NCI-H526 treated with DMSO at 0.1 percent for 48 hours (cell line): ENCODE measurements at places on chromosomes 3 and 15.

DNA sequence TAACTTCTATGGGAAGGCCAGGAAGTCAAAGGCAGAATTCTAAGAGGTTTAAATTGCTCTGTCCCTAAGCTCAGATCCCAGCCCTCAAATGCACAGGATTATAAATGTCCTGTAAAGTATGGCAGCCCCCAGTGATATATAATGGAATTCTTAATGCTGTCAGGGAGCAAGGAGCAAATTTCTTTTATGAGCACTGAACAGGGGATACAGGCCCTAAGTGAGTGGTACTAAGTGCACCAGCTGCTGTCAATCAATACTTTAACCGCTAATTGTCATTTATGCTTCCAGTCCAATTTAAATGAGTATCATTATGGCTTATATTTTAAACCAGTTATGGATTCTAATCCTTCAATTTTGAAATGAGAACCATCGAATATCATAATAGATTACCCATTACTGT is 4.7 kb downstream of the SLC9A9 start:
- no peak for DNase-seq

- DNase-seq: no peak
Observed at GRCh38 chr15:101126618-101127505, 125.0 kb downstream of the CHSY1 start.

- no peak for DNase-seq
Observed at GRCh38 chr3:43872301-43872700, 181.6 kb downstream of the ABHD5 start.

- DNase-seq: no peak
Observed at GRCh38 chr3:100753846-100754245, 44.6 kb downstream of the TFG start.

GRCh38 chr3:108513961-108514360 is 3.6 kb upstream of the MYH15 start:
- no peak for DNase-seq

DNA sequence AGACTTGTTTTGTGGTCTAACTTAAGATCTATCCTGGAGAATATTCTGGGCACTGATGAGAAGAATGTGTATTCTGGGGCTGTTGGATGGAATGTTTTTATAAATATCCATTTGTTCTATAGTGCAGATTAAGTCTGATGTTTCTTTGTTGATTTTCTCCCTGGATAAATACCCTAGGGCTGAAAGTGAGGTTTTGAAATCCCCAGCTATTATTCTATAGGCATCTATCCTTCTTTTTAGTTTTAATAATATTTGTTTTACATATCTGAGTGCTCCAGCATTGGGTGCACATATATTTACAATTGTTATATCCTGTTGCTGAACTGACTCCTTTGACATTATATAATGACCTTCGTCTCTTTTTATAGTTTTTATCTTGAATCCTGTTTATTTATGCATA is 42.9 kb downstream of the GALK2 start:
- DNase-seq: no peak

- DNase-seq: no peak
Observed at GRCh38 chr3:20147361-20147760, 38.6 kb downstream of the SGO1 start.

DNA sequence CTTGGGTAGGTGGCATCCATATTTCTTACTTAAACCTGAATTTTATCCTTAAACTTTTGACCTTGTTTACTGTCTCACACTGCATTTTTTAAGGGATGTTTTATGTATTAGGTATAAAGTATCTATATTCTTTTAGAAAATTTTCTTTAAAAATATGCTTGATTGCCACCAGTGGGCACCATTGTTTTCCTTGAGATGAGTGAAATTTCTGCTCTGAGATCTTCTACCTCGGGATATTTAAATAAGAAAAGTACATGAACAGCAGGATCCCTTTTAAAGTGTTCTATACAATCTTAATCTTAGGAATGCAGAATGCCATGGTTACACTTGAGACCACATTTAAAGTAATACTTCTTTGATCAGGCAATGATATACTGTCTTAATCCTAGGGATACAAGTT is 108.7 kb downstream of the SLMAP start:
- DNase-seq: no peak

GRCh38 chr3:123076496-123077418 is 9.9 kb downstream of the PDIA5 start:
- no peak for DNase-seq

GRCh38 chr3:181932039-181932438 is 220.3 kb downstream of the SOX2 start:
- DNase-seq: no peak

DNA sequence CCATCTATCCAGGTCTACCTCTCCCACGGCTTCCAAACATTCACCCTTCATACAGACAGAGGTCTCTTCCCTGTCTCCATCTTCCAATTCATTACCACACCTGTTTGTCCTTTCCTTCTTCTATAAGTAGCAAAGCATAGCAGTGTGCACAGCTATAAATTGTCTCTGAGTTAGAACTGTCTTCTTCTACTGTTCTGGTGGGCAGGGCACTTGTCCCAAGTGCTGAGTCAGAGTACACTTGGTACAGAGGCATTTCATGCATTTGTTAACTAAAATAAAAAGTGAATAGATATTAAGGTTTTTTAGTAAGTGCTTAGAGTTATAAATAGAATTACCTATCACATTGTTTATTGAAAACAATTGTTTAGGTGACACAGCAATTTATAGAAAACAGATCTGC is 150.1 kb upstream of the CCDC54 start:
- DNase-seq: no peak

DNA sequence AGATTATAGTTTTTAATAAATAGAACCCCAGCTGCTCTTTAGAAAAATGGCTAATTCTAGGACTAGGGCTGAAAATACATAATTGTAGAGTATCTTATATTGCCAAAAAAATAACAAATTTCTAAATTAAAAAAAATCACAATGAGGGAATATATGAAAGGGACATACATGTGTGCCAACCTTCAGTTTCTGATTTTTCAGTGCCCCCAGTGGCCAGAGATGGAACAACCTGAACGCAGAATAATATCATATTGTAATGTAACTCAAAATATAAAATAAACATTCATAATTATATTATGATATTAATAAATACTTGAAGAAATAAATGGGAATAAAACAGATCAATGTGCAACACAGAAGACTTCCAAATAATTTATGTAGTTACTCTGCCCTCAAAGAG is 460.5 kb downstream of the ZNF385D start:
- DNase-seq: no peak

DNA sequence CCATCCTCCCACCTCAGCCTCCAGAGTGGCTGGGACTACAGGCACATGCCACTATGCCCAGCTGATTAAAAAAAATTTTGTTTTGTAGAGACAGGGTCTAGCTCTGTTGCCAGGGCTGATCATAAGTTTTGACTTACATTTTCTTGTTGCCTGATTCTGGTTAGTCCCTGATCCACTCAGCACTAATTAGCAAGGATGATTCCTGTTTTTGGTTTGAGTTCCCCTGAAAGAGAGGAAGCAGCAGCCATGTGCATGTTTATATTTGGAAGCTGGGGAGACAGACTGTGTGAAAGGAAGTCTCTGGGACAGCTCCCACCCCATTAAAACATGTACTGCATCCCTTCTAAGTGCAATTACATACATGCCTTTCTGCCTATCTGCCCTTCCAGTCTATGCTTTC is 3.6 kb upstream of the NCK1 start:
- no peak for DNase-seq

DNA sequence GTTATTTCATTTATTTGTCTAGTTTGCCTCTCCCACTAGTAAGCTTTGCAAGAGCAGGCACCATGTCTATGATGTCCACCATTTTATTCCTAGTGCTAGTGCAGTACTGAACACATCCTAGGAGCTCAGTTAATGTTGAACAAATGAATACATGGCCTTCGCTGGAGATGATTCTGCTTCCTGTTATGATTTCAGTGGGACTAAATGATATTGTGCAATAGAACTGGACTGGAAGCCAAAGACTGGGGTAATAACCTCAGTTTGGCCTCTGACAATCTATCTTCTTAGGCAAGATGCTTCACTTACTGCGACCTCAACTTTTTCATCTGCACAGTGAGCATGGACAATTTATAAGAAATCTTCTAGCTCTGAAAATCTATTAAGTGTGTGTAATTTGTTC is 191.3 kb downstream of the ADAMTSL3 start:
- no peak for DNase-seq

DNA sequence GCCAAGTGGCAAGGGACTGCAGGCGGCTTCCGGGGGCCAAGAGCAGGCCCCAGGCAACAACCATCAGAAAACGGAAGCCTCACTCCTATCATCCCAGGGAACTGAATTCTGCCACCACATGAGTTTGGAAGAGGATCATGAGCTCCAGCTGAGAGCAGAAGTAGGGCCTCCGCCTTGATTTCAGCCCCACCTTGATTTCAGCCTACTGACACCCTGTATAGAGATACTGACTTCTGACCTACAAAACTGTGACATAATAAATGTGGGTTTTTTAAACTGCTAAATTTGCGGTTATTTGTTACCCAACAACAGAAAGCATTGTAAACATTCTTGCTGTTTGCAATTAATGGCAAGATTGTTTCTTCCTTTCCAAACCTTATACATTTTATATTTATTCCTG is 21.6 kb upstream of the RARRES1 start:
- no peak for DNase-seq

DNA sequence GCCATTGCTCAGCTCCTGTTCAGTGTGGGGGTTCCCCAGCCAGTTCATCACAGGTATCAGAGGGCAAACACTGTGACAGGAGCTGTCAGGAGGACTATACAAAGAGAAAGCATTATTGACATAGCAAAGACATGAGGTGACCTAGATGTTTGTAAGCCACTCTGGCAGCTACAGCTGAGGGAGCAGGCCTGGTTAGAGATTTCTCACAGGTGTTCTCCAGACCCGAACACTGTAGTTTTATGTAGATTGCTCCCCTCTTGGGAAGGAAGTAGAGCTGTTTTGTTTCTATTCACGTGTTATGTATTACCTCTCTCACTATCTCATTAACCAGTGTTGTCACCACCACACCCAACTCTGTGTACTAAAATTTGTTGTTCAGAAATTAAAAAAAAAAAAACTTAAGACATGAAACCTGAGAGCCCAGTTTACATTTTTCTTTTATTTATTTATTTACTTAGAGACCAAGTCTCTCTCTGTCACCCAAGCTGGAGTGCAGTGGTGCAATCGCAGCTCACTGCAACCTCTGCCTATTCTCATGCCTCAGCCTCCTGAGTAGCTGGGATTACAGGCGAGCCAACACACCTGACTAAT is 123.7 kb downstream of the RBPMS2 start:
- peak; percentile 39 for DNase-seq

GRCh38 chr3:49428752-49429080 is 408 bp downstream of the NICN1 start:
- DNase-seq: peak; percentile 38

- no peak for DNase-seq
Observed at GRCh38 chr15:101597360-101597928, 54.7 kb downstream of the TM2D3 start.

DNA sequence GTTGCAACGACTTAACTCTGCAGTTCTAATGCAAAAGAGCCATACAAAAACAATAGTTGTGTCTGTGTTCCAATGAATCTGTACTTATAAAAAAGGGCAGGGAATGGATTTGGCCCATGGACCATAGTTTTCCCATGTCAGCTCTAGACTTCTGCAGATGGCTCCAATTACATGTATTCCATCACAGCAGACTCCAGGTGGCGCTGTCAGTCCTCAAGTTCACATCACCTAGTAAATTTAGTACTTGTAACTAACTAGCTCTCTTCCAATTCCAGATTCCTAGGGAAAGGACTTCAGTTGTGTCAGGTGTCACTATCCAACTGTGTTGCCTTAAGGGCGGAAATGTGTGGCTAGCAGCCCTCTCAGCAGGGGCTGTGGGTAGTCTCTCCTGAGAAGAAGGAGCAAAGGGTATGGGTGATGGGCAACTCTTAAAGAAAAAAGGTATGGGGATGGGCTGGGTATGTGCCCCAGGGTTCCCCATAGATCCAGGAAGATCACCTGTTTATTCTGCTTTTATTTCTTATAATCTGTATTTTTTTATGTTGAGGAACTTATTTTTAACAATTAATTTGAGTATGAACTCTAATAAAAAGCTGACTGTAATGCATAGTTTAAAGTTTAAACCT is 36.2 kb downstream of the BBS4 start:
- peak; percentile 31 for DNase-seq

- DNase-seq: no peak
Observed at GRCh38 chr3:121869736-121870135, 24.5 kb upstream of the SLC15A2 start.

DNA sequence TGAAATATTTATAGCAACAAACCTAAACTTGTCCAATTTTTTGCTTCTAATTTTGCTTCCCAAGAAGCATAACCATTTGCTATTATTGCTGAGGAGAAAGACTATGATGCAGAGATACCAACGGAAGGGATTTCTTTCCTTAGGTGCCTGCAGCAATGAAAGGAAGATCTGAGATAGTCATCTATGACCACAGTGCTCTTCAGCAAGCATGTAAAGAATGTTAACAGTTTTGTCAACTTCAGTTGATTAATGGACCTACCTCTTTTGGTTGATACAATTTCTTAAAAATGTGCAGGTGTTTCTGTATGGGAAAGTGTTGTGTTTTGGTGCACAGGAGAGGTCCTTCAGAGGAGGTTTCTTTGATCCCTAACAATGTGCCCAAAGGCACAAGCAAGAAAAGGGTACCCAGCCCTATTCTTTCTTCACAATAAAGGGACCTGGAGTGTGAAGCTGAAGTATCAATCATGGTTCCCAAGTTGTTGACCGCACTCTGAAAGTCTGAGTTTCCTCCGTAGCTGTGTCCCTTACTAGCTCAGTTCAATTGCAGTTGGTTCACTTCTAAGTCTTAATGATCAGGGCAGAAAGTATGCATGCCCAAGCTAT is 307.7 kb upstream of the KCNH8 start:
- DNase-seq: no peak

DNA sequence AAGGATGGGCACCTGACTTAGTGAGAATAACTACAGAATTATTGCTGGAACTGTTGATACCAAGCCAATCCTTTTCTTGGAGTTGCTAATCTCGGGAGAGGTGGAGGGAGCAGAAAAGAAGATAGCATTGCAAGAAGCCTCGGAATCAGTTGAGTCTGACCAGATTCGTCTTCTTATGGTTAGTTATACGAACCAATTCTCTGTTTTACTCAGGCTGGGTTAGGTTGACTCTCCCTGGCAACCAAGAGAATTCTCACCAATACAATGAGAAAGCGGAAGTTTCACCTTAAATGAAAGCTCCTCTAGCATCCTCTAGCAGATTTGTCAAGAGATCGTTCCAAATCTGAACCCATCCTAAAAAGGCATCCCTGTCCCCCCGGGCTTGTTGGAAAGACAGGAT is 43.5 kb upstream of the UBE2E1 start:
- DNase-seq: no peak

DNA sequence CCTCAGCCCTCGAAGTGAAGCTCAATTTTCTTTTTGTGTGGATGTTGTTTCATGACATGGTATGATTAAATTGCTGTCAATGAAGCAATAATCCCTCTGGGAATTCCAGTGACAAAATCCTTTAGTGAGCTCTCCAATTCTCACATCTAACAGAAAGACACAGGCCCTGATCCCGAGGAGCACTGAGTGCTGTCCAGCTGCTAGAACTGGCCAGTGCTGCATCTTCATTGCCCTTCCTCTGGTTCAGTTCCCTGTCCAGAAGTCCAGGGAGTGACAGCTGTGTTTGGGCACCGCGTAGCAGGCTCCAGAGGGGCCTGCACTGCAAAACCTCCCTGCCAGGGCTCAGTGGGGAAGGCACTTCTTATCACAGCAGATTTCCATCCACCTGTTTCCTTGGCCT is 516.8 kb upstream of the ATP11B start:
- no peak for DNase-seq

GRCh38 chr3:111521891-111522290 is 20.1 kb upstream of the CD96 start:
- no peak for DNase-seq

- DNase-seq: no peak
Observed at GRCh38 chr3:72255191-72255590, 470.2 kb upstream of the PROK2 start.

GRCh38 chr3:14847613-14848541 is 29.1 kb downstream of the FGD5 start:
- DNase-seq: no peak
